Iris pigment epithelial cell (primary cell): ENCODE measurements at places on chromosomes 11 and 22.

DNA sequence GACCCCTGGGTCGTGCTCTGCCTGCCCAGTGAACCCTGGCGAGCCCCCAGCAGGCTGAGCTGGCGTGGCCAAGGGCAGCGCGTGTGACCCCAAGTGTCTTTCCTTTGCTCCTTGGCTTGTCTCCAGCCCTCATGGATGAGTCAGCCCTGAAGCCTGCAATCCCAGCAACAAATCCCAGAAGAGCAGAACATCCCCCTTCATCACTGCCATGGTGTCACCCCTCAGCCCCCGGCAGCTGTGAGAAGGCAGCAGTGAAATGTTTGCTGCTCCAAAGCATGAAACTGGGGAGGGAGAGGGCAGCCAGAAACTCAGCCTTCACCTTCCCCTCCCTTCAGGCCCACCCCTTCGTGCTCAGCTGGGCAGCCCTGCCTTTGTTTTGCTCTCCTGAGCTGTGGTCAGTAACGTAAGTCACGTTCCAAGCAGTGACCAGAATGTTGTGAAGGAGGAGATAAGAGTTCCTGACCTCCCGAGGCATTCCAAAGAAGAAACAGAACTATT, 29.8 kb downstream of the ADAMTS15 start:
- DNase-seq, result peak; percentile 77

GRCh38 chr11:75333022-75333806, 18.2 kb downstream of the ARRB1 start:
- no peak for DNase-seq

DNA sequence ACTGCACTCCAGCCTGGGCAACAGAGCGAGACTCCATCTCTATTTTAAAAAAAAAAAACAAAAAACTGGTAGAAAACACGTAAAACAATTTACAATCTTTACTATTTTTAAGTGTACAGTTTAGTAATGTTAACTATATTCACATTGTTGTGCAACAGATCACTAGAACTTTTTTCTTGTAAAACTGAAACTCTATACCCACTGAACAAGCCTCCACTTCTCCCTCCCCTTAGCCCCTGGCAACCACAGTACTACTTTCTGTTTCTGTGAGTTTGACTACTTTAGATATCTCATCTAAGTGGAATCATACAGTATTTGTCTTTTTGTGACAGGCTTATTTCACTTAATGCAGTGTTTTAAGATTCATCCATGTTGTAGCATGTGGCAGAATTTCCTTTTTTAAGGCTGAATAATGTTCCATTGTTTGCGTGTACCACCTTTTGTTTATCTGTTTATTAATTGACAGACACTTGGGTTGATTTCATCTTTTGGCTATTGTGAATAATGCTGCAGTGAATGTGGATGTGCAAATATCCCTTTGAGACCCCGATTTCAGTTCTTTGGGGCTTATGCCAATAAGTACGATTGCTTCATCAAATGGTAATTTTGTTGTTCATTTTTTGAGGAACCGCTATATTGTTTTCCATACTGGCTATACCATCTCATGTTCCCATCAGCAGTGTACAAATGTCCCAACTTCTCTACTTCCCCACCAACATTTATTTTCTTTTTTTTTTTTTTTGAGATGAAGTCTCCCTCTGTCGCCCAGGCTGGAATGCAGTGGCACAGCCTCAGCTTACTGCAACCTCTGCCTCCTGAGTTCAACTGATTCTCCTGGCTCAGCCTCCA, 11.0 kb downstream of the DDB2 start:
- peak; percentile 70 for DNase-seq

DNA sequence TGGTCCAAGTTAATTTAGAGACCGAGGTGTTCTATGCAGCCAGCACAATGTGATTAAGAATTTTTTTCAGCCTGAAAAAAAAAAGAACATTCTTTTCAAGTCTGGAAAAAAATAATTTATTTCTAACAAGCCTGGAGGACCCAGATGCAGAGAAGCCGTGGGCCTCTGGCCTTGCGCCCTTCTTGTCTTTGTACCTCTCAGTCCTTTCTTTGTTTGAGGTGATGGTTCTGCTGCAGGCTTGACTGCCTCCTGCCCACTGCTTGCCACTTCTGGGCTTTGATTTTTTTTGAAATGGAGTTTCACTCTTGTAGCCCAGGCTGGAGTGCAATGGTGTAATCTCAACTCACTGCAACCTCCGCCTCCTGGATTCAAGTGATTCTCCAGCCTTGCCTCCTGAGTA, 7.2 kb upstream of the PTPRJ start:
- no peak for DNase-seq

DNA sequence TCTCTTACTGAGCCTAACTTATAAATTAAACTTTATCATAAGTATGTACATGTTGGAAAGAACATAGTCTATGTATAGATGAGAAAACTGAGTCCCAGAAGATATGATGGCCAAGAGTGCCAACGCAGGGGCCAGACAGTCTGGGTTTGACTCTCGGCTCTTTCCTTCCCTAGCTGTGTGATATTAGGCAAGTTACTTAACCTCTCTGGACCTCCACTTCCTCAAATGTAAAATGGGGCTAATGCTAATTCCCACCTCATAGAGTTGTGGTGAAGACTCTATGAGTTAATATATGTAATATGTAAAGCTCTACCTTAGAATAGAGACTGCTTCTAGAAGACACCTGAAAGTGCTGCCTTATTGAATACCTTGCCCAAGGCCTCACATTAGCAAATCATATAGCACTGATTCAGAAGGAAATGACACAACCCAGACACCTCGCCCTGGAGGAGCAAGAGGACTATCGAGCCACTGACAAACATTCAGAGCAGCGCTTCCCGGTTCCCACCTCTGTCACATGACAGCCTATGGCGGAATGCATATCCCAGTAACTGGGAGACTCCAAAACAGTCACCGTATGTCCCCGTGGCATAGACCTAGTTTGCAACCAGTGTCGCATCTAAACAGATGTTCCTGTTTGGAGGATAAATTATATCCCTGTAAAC, 11.3 kb upstream of the CCDC86 start:
- DNase-seq, result no peak

- DNase-seq, result peak; percentile 83
These were observed 41.9 kb downstream of the LRP5 start for GRCh38 chr11:68354148-68354872.

- DNase-seq, result no peak
These were observed 40.8 kb upstream of the ACCSL start for GRCh38 chr11:44006917-44007361.

GRCh38 chr22:19669570-19669969, 44.7 kb upstream of the SEPTIN5 start:
- DNase-seq, result no peak

DNA sequence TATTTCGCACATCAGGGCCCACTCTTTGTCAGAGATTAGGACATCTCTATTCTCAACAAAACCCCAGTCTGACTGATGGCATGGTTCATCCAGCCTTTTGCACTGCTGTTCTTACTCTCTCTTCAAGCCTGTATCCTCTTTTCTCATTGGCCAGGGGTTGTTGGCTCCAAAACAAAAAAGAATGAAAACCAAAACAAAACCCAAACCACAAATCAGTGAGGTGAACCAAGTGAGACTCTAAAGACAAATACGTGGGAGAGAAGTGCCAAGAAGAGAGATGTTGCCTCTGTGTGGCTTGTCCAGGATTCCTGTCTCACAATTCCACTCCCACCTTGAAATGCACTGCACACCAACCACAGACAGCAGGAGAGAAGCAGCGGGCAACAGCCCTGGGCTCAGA, 278.9 kb upstream of the NARS2 start:
- DNase-seq, result no peak

DNA sequence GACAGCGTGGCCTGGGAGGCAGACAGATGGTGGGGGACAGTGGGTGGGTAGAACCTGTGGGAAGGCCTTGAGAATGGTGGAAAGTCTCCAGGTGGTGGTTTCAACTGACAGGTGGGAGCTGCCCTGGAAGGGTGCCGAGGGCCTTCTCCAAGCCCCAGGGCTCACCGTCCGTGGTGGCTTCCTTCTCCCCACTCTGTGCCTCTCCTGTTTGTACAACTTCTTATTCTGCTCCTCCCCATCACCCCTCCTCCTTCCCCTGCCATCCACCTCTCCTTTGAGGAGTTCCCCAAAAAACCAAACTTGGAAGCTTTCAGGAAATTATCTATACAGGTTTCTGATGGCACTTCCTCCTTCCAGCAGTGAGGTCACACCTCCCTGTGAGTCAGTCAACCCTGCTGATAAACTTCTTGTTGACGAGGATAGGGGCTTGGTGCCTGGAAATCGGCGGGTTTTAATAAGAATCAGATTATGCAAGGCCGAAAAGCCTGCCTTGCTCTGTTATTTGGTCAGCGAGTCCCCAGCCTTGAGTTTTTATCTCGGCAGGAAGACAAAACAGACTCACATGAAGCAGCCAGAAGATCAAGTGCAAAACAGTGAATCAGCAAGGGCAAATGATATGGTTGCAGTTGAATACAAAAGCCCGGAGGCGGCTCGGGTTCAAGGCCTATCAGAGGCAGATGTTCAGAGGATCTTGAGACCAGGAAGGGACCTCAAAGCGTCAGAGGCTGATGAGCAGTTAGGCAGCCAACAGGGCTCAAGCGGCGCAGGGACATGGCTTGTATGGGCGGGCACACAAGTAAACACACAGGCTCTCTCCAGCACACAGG, 9.5 kb upstream of the ST3GAL4 start:
- DNase-seq, result peak; percentile 94

- DNase-seq, result no peak
These were observed 448.9 kb downstream of the LRRC4C start for GRCh38 chr11:41010361-41011050.

- no peak for DNase-seq
These were observed 174.7 kb upstream of the B3GAT1 start for GRCh38 chr11:134586726-134587125.
